ENCODE measurements at places on chromosomes 3 and 15.

DNA sequence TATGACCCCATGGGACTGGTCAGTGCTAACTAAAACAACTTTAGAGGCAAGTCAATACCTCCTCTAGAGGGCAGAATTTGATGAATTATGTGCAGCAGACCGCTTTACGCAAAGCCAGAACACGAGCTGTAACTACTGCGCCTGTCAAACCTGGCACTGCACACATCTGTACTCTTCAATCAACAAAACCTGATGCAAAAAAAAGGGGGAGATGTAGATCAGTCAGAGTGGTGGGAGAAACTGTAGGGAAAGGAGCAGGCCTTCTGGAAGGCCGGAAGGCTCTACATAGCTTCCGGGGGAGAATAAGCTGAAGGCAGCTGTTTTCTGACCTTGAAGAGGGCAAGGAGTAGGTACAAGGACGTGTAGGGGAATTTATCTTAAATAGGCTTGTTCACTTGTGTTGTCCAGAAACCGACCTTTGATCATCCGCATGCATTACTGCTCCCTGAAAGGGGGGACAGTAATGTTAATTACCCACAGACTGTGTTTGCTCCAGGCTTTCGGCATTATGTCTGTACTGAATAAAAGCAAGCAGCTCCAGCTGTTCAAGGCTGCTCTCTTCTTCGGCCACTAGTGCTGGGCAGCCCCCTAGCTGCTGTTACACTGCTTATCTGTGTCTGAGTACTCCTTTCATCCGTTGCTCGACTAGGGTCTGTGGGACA lies 41.0 kb downstream of the GPR160 start:
- peak; percentile 49 for DNase-seq

DNA sequence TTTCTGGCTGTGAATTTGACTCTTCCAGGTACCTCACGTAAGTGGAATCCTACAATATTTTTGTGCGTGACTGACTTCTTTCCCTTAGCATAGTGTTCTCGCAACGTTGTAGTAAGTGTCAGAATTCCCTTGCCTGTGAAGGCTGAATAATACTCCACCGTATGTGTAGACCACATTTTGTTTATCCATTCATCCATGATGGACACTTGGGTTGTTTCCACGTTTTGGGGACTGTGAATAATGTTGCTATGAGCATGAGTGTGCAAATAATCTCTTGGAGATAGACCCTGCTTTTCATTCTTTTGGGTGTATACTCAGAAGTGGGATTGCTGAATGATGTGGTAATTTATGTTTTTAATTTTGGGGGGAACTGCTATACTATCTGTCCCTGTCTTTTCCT lies 82.2 kb downstream of the APBA2 start:
- DNase-seq, result no peak

- DNase-seq, result peak; percentile 1
Measured at GRCh38 chr3:62128051-62128450, 245.3 kb downstream of the FEZF2 start.

DNA sequence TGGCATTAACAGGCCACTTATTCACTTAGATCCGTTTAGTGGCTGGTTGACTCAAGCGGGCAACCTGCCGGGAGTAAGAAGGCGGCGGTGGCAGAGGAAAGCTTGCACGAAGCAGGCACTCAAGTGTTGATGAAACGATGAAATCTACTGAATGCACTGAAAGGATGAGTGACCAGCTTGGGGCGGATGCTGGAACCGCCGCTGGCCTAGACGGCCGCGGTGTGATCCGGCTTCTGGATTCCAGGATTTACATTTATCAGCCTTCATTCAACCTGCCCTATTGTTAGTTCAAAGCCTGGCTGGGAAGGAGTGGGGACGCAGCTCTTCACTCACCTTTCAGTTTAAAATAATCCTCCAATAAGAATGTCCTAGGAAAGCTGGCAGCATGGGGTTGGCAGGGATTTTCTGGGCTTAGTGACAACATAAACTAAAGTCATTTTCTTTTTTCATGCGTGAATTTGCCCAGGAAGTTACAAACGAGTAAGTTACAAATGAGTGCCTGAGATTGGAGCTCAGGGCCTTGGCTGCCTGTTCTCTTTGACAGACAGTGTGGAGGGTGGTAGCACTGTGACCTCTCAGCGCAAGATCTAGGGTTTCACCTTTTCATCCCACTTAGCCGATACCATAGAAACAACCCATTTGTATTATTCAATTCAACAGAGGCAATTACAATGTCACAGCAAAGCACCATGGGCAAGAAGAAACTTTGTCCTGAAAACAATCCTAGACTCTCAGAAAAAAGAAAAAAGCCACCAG lies 1.1 kb upstream of the PLCH1 start:
- DNase-seq, result peak; percentile 4

GRCh38 chr3:146550070-146550615 lies 5.7 kb upstream of the PLSCR1 start:
- DNase-seq, result no peak

DNA sequence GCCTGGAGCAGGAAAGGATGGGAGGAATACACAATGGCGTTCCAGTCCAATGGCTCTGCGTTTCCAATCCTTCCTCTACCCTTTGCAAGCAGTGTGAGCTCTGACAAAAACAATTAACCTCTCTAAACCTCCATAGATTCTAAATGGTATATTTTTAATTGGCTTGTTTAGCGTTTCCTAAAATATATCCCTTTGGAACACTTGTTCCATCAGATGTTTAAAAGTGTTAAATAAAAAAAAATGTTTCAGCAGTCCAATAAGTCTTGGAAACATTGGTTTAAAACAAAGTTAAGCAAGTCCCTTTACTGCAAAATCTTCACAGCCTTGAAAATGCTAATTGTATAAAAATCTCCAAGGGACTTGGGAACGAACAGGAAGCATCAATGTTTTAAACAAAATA lies 432.3 kb upstream of the ARRDC4 start:
- no peak for DNase-seq

DNA sequence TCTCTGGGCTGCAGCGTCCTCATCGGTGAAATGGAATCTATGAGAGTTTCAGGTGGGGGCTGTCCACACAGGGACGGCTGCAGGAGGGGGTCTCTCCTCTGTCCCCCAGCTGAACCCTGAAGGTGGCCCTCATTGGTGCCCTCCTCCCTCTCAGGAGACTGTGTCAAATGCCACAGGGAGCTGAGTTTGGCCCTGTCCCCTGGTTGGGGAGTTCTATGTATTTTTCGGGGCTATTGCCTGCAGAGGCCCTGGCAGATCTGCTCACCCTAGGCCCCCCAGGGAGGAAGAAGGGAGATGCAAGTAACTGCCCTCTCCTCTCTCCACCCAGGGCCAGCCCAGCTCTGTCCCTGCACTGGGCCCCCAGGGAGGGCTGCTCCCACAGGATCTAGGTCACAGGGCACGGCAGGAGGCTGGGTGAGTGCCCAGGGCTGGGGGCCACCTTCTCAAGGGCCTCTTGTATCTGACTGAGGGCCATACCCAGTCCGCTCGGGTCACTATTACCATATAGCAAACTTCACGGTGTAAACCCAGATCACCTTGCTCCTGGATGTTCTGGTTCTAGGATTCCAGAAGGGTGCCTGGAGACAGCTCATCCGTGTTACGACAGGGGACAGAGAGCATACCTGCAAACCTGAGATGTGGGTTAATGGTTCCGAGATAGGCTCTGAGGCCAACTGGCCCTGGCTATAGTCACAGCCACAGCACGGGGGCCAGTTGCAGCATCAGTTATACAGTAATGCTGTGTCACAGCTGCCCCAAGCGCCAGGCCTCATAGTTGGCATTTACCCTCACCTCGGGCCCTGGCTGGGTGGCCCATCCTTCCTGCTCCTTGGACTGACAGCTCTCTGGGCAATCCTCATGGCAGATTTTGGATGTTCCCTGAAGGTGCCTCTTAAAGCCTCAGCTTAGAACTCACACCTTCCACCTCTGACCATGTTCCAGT lies 102.4 kb upstream of the PRR23E start:
- DNase-seq, result no peak

- DNase-seq, result peak; percentile 55
Measured at GRCh38 chr15:64209680-64210334, 47.0 kb upstream of the PPIB start.

- DNase-seq, result no peak
Measured at GRCh38 chr15:47987461-47987860, 133.3 kb upstream of the SLC24A5 start.

DNA sequence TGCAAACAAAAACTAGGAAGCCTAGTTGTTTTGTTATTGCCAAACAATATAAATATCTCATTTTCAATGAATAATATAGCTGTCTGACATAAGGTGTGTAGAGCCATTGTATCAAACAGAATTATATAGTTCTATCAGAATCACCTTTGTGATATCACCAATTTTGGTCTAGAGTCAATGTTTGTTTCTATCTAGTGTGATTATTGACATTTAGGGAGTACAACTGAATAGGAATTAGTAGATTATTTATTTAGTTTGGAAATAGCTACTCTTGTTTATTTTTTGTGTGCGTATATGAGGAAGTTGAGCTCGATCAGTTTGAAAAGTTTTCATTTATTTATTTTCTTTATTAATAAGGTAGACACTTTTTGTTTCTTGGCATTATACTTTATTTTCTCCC lies 389.7 kb downstream of the NAALADL2 start:
- DNase-seq, result no peak

DNA sequence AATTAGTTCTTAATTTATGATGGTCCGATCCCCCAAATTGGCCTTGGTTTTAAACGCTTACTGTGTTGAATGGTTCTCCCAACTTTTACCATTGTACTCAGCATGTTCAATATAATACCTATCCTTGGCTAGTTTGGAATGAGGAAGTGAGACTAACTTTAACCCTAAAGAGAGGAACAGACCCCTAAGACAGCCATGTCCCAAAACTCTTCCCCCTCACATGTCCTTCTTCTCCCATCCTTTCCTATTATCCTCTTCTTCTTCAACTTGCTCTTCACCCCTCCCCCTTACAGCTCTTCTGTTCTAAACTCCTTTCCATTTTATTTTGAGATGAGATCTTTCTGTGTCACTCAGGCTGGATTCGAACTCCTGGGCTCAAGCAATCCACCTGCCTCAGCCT lies 116.5 kb downstream of the RBMS3 start:
- no peak for DNase-seq

GRCh38 chr3:102132370-102132769 lies 283.1 kb downstream of the NFKBIZ start:
- no peak for DNase-seq

DNA sequence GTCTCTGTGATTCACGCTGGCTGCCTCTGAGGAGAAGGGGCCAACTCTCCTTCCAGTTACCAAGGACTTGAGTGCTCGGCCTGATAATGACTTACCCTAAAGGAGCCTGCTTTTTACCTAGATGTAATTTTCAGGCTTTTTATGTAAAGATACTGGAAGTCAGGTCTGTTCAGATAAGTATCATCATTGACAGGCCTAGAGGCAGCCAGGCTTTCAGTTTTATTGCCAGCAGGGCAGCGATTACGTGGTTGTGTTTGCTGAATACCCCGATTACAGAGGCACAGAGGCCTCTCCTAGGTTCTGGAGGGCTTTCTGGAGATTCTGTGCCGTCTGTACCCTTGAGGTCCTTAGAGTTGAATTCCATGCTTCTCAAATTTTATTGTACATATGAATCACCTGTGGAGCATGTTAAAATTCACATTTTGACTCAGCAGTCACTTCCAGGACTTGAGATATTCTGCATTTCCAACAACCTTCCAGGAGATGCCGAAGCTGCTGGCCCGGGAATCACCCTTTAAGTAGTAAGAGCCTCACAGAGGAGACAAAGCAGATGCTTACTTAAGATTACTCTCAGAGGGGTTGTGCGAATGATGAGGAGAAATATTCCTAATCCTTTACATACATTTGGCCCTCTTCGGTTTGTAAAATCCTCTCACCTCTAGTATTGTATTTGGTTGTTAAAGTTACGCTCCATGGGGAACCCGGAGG lies 160.1 kb upstream of the BHLHE40 start:
- no peak for DNase-seq

DNA sequence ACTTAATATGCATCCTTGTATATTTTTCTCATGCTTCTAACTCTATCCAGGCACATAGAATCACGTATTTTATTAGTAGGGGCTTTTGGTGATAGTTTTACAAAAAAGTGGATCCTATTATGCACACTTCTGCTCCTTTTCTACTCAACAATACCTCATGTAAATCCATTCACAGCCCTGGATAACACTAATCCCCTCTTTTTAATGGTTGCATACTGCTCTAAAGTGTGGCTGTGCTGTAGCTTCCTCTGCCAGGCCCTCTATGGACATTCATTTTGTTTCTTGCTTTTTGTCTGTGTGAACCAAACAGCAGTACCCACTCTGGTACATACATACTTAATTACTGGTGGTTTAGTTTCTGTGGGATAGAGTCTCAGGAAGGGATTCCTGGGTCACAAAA lies 51.3 kb upstream of the SCAANT1 start:
- DNase-seq, result no peak

DNA sequence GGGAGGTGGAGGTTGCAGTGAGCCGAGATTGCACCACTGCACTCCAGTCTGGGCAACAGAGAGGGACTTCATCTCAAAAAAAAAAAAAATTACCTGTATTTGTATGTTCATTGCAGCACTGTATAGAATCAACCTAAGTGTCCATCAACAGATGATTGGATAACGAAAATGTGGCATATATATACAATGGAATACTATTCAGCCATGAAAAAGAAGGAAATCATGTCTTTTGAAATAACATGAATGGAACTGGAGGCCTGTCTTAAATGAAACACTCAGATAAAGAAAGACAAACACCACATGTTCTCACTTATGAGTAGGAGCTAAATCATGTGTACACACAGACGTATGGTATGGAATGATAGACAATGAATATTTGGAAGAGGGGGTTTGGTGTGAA lies 59.4 kb upstream of the MEF2A start:
- DNase-seq, result no peak

DNA sequence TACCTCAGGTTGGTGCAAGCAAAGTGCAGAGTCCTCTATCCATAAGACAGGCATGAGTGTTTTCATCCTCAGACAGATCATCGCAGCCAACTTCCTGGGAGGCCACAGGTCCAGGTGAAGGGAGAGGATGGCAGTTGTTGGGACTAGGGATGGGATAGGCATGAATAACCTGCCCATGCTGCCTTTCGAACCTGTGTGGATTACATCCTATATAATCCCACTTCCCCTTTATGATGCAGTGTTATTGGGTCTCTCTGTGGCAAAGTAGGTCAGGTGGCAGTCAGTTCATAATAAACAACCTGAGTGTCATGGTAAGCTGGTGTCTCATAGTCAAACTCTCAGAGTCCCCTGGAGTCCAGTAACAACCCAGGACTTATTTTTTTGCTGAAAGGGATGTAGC lies 40.4 kb downstream of the CCR3 start:
- no peak for DNase-seq

- DNase-seq, result no peak
Measured at GRCh38 chr3:117756563-117756962, 1047.0 kb downstream of the TUSC7 start.

- DNase-seq, result no peak
Measured at GRCh38 chr15:96598514-96598913, 268.0 kb downstream of the NR2F2 start.

DNA sequence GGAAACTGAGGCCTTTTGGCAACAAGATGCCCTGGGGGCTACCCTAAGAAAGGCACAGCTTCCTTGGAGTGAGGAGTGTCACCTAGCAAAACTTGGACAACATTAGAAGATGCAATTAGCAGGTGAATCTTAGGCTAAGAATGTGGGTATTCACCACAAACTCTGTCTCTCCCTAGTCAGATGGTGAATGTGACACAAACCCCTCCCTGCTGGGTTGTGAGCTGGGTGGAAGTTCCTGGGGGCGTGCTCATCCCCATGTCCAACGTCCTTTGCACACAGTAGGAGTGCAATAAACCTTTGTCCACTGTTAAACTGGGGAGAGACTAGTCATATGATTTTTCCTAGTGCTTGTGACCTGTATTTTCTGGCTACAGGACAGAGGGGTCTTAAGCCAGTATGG lies 67.1 kb upstream of the SH3GL3 start:
- DNase-seq, result no peak
